Activated CD4-positive, alpha-beta T cell treated with anti-CD3 and anti-CD28 coated beads for 36 hours (primary cell): ENCODE measurements at places on chromosomes 12 and 14.

DNA sequence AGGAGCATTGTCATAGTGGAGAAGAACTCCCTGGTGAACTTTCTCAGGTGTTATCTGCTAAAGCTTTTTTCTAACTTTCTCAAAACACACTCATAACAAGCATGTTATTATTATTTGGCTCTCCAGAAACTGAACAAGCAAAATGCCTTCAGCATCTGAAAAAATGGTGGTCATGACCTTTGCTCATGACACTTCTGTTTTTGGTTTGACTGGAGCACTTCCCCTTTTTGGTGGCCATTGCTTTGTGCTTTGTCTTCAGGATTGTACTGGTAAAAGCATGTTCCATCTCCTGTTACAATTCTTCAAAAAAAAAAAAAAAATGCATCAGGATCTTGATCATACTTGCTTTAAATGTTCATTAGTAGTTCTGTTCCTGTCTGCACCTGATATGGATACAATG lies 1241.6 kb upstream of the USP15 start:
- H3K4me1 ChIP-seq, result no peaks in the 10 kb centered on the region
- H3K4me3 ChIP-seq, result no peak overlapping the region
- no peaks in the 10 kb centered on the region for H3K27me3 ChIP-seq

GRCh38 chr12:64220046-64220445 lies 2.0 kb downstream of the KICS2 start:
- H3K4me1 ChIP-seq, result peaks cover 30% of the 10 kb centered on the region
- peaks cover 7% of the 10 kb centered on the region for H3K36me3 ChIP-seq
- no peaks in the 10 kb centered on the region for H3K27me3 ChIP-seq
- no peak overlapping the region for H3K4me3 ChIP-seq
- DNase-seq, result no peak

- H3K4me1 ChIP-seq, result no peaks in the 10 kb centered on the region
- peaks cover 2% of the 10 kb centered on the region for H3K27me3 ChIP-seq
- no peak overlapping the region for H3K27ac ChIP-seq
- no peaks in the 10 kb centered on the region for H3K36me3 ChIP-seq
- no peak overlapping the region for H3K4me3 ChIP-seq
These were observed 49.2 kb upstream of the LYZ start for GRCh38 chr12:69298947-69299346.

DNA sequence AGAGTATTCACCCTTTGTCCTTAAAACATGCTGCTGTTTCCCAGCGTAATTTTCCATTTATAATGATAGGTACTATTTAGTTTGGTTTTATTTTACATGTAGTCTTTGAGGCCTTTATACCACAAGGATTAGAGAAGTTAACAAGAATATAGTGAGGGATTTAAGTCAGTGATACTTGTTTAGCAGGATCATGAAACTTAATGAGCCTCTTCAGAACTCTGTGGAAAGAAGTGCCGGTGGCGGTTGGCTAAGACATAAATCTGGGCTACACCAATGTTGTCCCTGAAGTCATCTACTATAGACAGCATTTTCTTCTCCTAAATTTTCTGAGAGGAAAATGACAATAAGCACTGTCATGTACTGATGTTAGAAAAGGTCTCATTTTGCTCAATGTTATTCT lies 1226.0 kb upstream of the SEL1L start:
- H3K4me1 ChIP-seq, result no peaks in the 10 kb centered on the region
- no peaks in the 10 kb centered on the region for H3K36me3 ChIP-seq
- H3K27me3 ChIP-seq, result no peaks in the 10 kb centered on the region

DNA sequence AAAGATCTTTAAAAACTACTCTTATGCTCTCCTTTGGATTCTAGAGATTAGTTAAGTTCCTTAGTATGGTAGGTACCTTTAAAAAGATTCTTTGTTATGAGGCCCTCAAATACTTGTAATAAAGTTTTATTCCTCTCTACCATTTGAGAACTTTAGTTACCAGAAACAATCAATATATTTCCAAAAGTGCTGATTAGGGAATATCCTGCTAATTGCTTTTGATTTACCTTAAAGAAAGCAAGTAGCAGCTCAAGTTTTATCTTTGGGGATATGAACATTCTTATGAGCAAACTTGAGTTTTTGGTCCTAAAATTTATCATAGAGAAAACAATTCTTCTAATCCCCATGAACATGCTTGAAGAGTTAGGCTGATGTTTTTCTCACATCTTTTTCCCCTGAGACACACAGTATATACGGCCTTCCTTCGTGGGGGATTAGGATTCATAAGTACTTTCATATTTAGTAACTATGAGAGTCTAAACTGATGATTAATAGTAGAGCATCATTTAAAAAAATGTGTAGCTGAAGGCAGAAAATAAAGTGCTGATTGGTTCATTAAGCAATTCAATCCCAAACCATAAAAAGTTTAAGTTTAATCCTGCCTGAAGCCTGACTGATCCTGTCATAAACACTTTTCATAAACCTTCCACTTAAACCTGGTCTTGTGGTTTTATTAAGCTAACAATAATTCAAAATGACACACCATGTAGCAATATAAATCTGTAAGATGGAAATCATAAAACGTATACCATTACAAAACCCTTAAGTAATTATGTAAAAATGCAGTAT lies 380.5 kb upstream of the FBXO33 start:
- H3K27ac ChIP-seq, result no peak overlapping the region
- DNase-seq, result no peak
- no peak overlapping the region for H3K4me3 ChIP-seq
- no peaks in the 10 kb centered on the region for H3K4me1 ChIP-seq
